Lung (tissue), 17 donors: ENCODE measurements at places on chromosomes 16 and 17.

DNA sequence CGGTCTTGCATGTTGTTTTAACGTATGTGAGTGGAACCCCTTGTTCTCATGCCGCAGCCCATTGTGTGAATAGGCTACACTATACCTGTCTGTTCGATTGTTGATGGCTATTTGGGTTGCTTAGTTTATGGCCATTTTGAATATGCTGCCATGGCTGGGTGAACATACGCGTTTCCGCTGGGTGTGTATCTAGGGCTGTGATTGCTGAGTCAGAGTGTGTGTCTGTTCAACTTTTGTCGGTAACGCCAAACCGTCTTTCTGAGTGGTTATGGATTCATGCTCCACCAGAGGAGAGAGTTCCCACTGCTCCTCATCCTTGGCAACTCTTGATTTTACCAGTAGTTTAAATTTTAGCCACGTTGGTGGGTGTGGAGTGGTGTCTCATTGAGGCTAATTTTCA, 77.0 kb downstream of the METRNL start:
- DNase-seq, result no peak

GRCh38 chr17:82437325-82437668, 13.3 kb downstream of the CYBC1 start:
- DNase-seq, result no peak

GRCh38 chr17:2175294-2175628, 120.4 kb downstream of the HIC1 start:
- DNase-seq, result no peak

- peak; percentile 49 for DNase-seq
Measured at GRCh38 chr16:85449885-85450245, 163.3 kb upstream of the GSE1 start.

DNA sequence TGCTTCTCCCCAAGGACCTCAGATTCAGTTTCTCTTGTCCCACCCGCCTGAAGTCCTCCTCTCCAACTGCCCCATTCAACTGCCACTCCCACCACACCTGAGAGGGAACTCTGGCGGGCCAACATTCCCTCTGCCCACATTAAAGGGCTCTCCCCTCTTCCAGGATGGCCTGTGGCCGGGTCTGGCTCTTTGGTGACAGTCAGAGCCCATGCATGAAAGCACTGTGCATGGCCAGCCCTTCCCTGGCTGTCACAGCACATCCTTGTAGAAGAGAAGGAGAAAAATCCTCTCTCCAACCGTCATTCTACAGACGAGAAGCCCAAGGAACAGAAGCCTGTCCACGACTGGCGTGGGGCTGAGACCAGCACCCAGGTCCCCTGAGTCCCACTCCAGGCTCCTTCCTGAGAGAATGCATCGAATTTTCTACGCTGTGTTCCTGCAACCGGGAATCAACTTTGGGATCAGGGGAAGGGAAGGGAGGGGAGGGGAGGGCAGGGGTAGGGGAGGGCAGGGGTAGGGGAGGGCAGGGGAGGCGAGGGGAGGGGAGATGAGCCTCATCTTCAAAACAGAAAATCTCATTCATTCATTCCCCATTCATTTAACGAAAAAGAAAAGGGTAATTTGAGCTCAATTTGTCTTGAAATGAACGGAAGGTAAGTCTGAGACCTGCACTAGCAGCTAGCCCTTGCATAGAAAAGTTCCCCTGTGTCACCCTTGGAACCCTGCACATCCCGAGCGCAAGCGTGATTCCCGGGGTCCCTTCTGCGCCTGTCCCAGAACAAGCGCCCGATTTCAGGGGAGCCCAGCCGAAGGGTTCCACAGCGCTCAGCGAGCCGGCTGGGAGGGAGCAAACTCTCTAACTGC, at the start of gene ABCC12:
TSS of gene ABCC12 (minus strand) at position 68 of the 864 bp plus-strand sequence. CDS start 9,569 bp downstream, outside the sequence.
- DNase-seq, result no peak
